ENCODE measurements at places on chromosomes 7 and 10.
A peak's percentile ranks its signal among the peaks of the same experiment; 100 is the strongest.

DNA sequence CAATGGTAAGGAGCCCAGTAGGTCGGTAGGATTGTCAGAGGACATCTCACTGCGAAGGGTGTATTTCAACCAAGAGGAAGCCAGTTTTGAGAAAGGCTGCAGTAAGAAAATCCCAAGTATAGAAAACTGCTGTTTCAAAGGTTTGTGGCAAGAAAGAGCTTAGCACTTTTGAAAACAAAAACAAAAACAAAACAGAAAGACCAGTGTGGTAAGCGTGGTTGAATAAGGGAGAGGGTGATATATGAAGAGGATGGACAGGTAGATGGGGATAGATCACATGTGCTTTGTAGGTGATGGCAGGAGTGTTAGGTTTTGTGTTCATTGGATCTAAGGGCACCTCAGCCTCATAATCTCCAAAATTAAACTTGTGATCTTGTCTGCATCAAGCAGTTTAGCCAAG is 141.6 kb upstream of the WNT16 start:
- no peak for DNase-seq

- no peak for DNase-seq
These were observed 509.5 kb upstream of the CELF2 start for GRCh38 chr10:10508211-10508610.

DNA sequence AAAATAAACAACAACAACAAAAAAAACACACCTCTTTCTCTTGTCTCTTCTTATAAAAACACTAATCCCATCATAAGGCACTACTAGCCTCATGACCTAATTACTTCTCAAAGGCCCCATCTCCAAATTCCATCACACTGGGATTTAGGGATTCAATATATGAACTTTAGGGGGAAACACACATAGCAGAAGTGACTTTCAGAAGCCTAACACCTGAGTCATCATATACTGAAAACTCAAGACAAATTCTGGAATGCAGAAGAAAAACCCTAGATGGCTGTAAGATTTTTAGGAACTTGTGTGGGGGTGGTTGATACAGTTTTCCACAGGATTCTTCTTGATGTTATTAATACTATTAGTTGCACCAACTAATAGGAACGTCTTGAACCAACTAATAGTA is 33.7 kb upstream of the CSTF2T start:
- DNase-seq = no peak

DNA sequence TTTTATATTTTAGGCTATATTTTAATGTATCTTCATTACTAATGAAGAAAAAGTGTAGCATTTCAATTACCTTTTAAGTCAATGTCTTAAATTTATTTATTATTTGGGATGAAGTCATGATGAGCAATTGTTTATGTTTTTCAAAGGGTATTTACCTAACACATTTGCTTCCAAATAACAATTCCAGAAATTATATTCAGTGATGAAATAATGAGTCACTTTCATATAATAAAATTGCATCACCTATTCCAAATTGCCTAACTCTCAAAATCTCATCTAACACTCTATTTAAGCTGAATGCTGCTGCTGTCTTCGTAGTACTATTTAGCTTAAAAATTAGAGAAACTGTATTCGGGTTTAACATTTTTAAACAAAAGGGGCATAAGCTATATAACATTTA is 97.7 kb downstream of the PRKG1 start:
- no peak for DNase-seq

DNA sequence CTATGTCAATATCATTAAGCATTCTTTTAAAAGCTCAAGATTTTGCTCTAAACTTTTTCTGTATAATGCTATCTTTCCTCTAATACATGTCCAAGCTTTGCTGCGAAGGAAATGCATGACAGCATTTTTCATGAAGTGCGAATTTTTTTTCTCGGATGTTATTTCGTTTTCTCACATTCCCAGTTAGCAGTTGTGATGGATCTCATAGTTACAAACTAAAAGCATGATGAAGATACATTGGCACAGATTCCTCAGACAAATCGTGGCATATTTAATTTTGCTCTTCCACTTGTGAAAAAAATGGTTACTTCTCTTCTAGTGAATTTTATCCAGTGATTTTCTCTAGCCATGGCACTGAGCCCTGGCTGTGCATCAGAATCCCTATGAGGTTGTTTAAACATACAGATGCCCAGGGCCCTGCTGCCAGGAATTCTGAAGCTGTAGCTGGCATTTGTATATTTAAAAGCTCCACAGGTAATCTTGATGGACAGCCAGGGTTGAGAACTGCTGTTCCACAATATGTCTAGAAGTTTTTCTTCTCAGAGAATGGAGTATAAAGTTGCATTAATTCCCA is 299.8 kb upstream of the NEBL start:
- DNase-seq = no peak

- DNase-seq = no peak
These were observed 165.0 kb upstream of the GPR26 start for GRCh38 chr10:123501148-123501547.

DNA sequence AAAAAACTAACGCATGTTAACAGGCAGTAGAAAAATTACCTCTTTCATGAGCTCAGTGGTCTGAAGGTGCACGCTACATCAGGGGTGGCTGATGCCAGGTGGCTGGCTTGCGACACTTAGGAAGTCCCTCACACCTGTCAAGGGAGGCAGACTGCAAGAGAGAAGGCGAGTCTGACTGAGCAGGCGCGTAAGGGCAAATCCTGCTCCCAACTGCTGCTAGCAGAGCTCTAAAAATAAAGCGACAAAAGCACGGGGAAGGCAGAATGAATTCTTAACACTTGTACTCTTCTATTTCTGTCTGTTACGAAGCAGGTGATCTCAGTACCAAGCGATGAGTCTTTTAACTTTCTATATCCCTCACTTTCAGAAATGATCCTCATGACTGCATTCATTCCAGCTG is 33.1 kb downstream of the CACNA2D1 start:
- DNase-seq = no peak

DNA sequence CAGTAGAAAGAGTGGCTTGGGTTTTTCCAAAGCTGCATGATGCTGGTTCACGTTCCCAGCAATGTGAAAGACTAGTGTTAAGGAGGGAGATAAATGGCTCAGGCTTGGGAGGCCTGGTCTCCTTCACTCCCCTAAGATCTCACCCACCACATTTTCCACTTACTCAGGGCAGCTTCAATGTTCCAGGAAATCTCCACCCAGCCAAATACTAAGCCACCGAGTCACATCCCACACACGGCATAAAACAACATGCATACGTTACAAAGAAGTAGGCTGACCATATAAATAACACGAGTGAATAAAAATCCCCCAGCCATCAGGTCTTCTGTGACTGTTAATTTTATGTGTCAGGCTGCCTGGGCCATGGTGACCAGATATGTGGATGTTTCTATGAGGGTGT is 303.5 kb downstream of the SFMBT2 start:
- no peak for DNase-seq

GRCh38 chr7:98729121-98729520 is 112.0 kb downstream of the NPTX2 start:
- no peak for DNase-seq

DNA sequence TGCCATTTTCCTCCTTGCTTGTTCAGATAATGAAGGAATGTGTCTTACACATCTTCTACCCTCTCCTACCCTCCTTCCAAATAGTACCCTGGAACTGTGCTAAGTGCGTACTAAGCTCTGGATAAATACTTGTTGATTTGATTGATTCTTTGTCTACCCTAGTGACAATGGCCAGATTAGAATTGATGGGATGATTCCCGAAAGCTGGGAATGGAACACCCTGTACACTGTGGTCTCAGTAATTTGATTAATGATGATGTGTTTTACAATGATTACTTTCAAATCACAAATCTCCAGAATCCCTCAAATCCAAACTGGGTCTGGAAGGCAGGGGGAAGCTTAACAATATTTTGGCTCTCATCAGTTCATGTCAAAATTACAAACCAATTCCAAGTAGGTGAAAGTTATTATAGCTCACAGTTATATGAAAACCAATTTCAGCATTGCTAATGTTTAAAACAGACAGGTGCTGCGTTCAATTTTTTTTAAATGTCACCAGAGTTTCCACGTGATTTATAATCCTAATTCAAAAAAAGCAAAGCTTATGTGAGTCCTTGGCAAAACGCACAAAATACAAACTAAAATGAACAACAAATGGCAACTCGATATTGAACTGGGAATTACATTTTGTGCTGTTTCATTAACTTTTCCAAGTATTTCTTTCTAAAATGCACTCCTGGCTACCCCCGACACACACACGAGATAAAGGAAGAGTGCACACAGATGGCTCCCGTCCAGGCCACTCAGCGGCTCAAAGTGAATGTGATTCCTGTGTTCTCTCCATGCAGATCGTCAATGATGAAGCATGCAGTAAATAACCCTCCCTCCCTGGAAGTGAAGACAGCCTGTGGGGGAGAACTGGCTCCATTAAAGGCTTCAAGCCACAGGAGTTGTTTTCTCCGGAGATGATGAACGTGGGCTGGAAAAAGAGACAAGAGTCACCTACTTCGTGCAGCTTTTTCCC is 21.7 kb upstream of the ADRB1 start:
- no peak for DNase-seq

GRCh38 chr7:45391618-45392451 is 182.3 kb upstream of the ADCY1 start:
- peak; percentile 44 for DNase-seq

DNA sequence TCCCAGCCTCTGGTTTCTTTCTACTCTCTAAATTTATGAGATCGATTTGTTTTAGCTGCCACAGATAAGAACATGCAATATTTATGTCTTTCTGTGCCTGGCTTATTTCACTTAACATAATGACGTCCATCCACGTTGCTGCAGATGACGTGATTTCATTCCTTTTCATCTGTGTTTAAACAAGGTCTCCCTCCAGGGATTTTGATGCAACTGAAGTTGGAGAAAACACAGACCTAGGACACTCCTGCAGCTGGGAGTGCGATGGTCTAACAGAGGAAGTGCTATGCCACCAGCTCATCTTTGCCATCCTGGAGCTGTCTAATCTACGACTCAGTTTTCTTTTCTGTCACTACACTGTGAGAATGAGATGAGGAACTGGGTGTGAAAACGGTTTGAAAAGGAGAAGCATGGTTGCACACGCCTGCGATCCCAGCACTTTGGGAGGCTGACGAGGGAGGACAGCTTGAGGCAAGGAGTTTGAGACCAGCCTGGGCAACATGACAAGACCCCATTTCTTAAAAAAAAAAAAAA is 1.5 kb upstream of the KCTD7 start:
- no peak for DNase-seq

GRCh38 chr10:24762161-24762924 is 38.7 kb upstream of the ARHGAP21 start:
- no peak for DNase-seq

- no peak for DNase-seq
These were observed 168.8 kb upstream of the CDCA7L start for GRCh38 chr7:22114440-22114981.

DNA sequence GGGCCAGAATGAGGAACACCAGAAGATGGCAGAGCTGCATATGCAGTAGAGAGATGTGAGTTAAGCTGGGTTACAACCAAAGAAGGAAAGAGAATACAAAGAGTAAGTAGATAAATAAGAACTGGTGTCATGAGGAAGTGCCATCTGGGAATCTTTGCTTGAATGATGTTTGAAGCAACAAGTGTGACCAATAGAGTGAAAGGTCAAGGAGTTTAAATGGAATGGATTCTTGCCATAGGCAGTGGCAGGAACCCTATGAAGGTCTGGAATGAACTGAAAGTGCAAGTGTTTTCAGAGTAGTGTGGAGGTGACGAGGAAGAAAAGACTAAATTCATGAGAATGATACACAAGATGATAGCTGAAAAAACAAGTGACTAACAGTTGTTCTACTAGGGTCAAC is 21.6 kb downstream of the MEST start:
- no peak for DNase-seq

DNA sequence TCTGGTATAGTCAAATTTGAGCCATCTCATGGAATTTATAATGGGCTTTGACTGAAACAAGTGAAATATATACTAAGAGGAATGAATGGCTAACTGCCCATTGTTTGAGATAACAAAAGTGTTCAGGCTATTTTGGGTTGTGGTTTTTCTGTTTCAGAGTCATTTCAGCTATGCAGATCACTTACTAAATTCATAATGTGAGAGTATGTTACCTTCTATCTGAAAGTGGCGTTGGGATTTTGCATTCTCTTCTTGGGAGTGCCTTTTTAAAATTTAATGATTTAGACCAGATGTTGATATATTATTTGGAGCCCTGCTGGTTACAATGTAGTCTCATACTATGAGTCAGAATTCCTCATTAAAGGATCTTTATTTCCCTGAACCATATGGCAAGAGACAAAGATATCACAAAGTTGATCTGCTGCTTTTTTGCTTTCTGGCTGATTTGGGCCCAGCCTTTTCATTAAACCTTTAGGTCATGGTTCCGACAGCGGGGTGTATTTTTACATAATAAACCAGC is 10.4 kb downstream of the VCL start:
- no peak for DNase-seq

DNA sequence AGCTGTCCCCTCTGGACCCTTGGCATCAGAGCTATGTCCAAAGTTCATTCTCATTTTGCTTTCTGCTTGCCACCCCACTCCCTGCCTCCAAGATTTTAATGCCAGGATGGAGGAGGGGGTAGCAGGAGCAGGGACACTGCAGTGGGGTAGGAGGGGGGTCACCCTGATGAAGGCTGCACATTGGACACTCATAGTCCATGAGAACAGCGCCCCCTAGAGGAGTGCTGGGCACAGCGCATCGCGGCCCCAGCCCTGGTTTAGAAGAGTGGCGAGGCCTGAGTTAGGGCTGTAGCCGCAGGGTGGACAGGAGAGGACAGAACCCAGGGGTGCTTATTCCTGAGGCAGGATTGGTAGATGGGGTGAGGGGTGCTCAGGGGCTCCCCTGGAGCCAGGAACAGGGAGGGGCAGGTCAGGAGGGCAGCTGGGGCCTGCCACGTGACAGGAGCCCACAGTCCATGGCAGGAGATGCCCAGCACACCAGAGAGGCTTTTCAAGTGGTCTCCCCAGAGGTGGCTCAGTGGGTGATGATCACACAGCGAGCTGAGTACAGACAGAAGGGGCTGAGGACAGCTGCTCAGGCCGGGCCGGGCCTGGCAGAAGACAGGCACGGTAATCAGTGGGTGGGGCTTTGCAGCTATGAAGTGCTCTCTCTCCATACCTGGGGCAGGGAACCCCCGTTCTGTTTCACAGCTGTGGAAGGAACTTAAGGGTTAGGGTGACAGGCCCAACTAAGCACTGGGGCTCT is 71.4 kb downstream of the NEURL1 start:
- peak; percentile 87 for DNase-seq

DNA sequence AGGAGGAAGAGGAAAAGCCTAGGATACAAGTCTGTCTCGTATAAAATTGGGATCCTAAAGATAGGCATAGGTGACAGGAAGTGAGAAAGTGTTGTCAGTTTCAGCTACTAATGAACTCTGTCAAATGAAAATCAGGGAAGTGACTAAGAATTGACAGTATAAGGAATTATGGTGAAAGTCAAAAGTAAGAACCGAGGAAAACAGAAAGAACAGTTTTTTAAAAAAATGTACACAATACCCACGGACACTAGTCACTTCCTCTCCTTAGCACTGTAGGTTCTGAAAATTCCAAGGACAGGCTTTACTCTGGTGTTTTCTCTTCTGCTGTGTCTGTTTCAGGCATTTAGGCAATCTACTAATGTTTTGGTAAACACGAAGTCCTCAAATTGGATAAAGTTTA is 42.3 kb downstream of the ATAD1 start:
- DNase-seq = no peak
